ENCODE measurements at places on chromosomes 4 and X.

DNA sequence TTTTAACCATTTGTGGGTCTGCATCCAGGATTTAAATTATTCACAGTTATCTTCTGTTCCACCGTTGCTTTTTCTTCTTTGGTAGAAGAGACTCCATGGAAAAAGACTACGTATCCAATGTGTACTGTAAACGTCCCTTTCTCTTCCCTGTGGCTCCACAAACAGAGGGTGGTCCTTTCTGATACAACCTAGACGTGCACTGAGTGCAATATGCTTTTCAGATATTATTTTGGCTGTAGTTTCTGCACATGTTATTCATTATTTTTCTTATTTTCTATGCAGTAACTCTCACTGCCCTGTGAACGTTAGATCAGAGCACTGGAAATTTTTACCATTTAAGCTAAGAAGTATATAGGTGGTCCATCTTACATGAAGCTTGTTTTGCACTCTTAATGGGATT, 72.7 kb downstream of the SHISA3 start:
- no peak for DNase-seq

DNA sequence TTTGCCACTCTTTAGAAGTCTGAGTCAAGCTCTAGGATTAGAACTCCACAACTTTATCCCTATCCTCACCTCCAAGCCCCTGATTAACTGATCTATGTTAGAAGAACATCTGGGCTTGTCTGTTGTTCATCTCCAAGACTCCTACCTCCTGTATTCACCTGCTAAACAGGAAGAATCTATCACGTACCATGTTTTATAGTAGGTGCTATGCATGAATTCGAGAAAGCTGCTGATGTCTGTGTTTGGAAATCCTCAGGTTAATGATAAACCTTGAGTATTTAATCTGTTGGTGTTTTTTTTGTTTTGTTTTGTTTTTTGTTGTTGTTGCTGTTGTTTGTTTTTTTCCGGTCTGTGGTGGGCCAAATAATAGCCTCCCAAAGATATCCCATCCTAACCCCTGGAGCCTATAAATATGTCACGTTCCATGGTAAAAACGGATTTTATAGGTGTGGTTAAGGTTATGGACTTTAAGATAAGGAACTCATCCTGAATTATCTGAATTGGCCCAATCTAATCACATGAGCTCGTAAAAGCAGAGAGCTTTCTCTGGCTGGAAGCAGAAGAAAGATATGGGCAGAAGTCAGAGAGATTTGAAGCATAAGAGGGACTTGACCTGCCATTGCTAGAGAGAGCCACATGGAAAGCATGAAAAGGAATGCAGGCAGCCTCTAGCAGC, 101.2 kb upstream of the DUSP21 start:
- no peak for DNase-seq

DNA sequence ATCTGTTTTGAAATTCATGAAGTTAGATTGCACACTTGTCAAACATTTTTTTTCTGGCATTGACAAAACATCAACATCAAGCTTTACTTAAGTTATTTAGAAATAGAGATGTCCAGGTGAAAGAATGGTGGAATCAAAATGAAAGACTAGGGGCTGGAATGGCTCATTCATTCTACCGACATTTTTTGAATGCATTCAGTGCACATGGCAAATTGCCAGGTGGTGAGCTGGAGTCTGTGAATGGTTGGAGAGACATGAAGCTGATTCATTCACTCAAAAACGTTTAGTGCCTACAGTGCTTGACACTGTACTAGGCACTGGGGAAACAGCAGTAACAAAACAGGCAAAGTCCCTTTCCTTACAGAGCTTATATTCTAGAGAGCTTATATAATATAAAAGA, 292.4 kb downstream of the PPP1R2C start:
- DNase-seq: no peak

GRCh38 chrX:17623750-17624149, 113.5 kb upstream of the SCML1 start:
- no peak for DNase-seq

- DNase-seq: peak; percentile 31
Observed at GRCh38 chrX:39726771-39727170, 371.0 kb downstream of the BCOR start.

- DNase-seq: no peak
Observed at GRCh38 chr4:183658362-183659028, 490 bp downstream of the RWDD4 start.

DNA sequence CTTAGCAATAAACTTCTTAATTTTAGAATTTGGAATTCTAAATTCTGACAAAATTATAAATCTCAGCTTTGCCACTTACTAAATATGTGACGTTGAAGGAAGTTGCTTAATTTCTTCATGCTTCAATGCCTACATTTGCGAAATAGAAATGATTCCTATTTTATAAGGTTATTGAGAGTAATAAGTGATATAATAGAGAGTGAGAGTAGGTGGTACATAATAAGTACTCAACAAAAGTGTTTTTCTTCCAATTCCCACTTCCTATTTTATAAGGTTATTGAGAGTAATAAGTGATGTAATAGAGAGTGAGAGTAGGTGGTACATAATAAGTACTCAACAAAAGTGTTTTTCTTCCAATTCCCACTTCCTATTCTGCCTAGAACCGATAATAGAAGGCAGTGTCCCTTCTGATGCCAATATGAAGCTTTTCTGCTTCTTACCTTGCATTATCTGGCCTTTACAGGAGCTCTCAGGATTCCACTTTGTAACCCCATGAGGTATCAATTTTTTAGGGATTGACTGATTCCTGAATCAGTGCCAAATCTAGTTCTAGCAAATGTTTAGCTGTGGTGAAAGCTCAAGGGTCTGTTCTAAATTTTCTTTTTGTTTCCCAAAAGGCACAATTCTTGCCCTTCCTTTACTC, 31.4 kb downstream of the VSIG4 start:
- DNase-seq: no peak

DNA sequence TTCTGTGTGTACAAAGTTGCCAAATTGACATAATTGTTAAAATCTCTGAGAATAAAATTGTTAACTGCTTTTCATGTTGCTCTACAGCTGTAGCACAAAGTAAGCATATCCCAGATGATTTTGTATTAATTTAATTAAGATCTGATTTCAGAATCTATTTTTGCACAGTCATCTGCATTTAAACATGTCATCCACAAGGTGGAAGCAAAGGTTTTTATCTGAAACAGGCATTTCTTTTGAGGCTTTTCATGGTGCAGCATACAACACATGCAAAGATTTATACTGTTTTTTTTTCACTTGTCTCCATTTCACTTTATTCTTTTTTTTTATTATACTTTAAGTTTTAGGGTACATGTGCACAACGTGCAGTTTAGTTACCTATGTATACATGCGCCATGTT, 51.2 kb downstream of the GC start:
- DNase-seq: no peak

GRCh38 chr4:47203593-47203992, 172.2 kb downstream of the GABRB1 start:
- no peak for DNase-seq

- DNase-seq: no peak
Observed at GRCh38 chrX:88202149-88202548, 544.9 kb upstream of the CPXCR1 start.

DNA sequence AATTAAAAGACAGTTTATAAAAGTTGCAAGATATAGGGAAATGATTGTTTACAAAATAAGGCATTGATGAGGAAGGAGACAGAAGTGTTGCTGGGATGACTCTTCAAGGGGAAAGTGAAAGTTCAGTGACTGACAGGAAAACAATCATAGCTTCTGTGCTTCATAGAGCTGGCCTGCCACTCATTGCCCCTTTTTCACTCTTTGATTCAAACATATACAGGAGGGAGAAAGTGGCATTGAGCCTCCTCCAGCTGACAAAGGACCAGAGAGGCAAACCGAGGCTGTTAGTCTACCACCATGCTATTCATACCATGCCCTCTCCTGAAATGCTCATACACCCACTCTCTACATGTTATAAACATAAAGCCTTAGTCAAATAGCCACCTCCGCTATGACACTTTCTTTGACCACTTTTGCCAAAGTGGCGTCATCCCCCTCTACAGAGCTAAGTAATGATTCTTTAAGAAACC, 79.2 kb upstream of the ATOH1 start:
- DNase-seq: no peak

DNA sequence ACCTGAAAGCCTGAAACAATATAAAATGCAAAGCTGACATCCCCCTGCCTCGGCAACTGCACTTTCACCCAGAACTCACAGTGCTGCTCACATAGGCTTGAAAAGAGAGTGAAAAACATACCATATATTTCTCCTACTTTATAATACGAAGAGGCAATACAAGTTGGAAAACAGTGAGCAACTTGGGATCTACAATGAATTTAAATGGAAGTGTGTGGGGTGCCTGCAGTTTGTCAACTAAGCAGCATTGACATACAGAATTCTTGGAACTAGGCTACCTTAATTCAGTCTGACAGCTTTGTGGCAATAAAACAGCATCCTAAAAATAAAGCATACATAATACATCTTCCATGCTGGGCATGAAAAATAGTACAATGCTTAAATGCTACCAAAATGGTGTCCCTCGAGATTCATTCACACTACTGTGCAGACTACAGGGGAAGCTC, 8.0 kb downstream of the GASK1B start:
- no peak for DNase-seq

Data from DMS 273 treated with DMSO at 0.1 percent for 48 hours (cell line).